ENCODE measurements at places on chromosomes 2 and 18.

- no peak for DNase-seq
Measured at GRCh38 chr2:209125291-209125690, 298.6 kb upstream of the MAP2 start.

GRCh38 chr2:56183643-56184499, at the start of gene CCDC85A:
Gene CCDC85A, plus strand, starts transcription at chr2:56183990. Its CDS starts 635 bp downstream, at chr2:56184625.
- peak; percentile 55 for DNase-seq

GRCh38 chr2:224286923-224287322, 115.0 kb downstream of the FAM124B start:
- DNase-seq = no peak

DNA sequence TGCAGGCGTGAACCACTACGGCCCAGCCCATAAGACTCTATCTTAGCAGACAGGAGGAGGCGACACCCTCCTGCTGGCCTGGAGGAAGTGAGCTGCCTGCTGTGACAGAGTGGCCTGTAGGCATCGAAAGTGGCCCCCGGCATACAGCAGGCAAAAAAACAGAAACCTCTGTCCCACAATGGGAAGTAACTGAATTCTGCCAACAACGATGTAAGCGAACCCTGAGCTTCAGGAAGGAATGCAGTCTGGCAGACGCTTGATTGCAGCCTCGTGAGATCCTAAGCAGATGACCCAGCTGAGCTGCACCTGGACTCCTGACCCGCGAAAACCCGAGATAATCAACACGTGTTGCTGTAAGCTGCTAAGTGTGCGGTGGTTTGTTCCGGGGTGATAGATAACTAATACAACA, 13.6 kb downstream of the MRO start:
- no peak for DNase-seq
